ENCODE measurements at places on chromosomes 6 and 20.

DNA sequence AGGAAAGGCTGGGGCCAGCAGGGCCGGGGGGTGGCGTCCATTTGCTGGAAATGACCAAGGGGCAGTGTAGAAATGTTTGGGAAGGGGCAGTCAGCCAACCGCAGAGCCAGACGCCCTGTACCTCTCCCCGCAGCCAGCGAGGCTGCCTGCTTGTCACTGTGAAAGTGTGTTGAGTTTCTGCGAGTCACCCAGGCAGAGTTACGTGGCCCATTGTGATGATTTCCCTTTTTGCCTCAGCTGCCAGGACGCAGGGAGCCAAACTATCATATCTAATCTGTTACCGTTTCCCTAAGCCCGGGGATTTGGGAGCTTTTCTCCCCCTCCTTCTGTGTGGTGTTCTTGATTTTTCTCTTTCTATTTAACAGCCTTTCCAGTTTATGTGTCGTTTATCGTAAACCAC is 67.9 kb upstream of the STX16 start:
- DNase-seq: no peak

DNA sequence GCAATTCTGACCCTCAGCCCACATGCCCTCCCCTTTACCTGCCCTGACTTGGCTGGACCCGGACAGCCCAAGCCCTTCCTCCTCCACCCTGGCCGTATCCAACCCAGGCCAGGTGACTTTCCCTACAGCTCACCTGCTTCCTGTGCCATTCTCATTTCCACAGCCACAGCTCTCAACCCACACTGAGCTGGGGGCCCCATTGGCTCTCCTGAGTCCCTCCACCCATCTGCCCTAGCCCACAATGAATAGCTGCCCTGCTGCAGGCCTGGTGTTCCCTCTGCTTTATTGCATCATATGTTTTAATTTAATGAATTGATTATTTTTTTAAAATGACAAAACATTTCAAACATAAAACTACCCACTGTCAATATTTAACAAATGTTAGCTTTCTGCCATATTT is 118.5 kb upstream of the BACH2 start:
- DNase-seq: no peak

DNA sequence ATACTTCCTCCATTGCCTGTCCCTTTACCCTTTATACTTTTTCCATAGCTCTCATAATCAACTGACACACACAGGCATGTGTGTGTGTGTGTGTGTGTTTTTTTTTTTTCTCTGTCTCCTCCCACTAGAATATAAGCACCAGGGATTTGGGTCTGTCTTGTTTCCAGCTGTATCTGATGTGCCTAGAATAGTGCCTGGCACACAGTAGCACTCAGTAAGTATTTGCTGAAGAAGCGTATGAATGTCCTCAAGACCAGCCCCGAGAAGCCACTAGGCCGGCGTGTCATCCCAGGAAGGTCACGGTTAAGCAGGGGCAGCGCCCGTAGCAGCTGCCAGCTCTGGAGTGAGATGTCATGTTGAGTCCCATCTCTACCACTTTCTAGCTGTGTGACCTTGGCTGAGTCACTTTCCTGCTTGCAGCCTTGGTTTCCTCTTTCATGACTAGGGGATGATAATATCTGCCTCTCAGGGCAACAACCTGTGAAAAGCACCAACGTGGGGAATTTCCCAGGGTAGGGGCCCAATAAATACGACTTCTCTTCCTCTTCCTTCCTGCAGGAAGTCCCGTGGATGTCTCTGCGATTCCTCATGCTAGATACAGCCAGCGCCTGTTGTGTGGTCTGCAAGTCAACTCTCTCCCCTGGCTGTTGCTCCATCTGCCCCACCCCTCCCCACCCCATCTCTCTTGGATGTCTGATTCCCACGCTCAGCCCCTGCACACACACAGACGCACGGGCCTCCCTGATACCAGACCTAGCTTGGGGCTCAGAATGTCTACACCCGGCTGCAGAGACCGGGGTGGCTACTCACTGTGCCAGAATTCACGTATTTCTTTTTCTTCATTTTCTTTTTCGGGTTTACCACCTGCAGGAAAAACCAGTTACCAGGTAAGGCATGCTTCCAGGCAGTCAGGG is 58.1 kb downstream of the RAB44 start:
- no peak for DNase-seq

DNA sequence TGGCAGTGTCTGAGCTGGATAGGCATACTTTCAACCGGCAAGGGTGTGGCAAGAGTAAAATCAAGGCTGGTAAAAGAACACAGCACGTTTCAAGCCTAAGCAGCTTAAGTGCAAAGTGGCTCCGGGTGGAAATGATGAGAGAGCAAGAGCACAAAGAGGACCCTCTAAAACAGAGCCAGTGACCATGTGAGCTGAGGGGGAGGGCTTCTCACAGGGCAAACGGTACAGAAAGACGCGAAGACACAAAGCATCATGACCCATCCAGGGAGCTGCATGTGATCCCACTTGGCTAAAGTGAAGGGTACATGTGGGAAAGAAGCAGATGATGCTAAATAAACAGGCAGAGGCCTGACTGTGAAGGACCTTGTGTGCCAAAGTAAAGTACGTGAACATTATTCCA is 25.7 kb downstream of the FKBP5 start:
- no peak for DNase-seq

DNA sequence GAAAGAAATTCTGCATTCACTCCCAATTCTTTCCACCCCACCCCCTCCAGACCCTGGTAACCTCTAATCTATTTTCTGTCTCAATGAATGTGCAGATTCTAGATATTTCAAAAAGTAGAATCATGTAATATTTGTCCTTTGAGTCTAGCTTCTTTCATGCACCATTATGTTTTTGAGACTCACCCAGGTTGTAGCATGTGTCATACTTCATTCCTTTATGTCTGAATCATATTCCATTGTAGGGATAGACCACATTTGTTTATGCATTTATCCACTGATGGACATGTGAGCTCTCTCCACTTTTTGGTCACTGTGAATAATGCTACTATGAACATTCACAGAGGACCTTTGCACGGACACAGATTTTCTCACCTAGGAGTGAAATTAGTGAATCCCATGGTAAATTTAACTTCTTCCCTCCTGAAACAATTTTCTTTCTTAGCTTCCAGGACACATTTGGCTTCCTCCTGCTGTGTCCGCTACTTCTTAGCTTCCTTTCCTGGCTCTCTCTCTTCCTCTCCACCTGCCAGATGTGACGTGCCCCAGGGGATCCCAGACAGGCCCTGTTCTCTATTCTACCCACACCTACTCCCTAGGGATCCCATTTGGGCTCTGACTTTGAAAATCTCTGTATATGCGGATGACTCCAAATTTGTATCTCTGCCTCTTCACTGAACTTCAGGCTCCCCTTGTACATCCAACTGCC is 24.1 kb upstream of the ARFGEF2 start:
- DNase-seq: no peak

GRCh38 chr6:122220254-122220653 is 179.2 kb upstream of the HSF2 start:
- no peak for DNase-seq

DNA sequence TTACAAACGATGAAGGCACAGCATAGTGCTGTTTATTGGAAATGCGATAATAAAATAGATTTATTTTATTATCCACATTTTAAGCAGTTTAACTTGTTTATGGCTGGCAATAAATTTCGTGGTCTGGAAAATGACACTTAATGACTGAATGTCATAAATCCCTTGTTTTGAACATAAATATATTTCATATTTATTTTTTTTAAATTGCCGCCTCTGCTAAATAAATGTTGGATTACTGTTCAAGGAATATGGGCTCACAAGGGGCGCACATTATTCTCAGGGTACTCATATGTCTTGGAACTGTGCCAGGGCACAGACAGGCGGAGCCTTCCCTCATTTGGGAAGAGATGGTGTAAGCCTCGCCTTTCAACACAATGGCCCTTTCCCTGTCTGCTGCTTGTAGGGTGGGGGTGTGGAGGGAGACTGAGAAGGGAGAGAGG is 134.3 kb downstream of the PXDC1 start:
- DNase-seq: no peak

GRCh38 chr6:111673532-111673931 is 67.9 kb upstream of the TRAF3IP2 start:
- DNase-seq: no peak

GRCh38 chr6:166922937-166923336 is 33.4 kb downstream of the RNASET2 start:
- DNase-seq: no peak

DNA sequence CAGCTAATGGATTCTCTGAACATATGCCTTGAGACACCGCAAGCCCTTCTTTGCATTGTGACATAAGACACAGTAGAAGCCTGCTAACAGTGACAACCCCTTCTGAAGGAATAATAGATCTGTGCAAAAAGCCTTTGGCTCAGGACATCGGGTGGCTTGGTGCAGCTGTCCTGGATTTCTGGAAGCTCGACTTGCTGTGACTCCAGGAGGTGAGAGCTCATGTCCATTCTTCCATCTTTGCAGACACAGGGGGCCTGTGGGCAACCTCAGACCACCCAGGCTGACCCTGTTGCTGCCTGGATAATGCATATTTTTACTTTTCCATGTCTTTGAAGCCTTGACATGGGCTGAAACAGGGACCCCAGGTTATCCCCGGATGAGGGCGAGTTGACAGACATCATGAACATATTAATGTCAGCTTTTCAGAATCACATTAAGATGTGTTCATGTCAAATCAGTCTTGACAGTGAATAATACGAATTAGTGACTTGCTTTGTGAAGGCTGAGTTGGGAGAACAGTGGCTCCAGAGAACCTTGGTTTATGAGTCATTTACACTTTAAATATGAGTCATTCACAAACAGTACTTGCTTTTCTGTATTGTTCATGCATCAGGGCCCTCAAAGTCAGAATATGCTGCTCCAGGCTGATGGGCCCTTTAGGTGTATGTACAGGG is 66.8 kb upstream of the IYD start:
- DNase-seq: no peak

GRCh38 chr6:40710626-40711330 is 123.6 kb upstream of the LRFN2 start:
- no peak for DNase-seq

- DNase-seq: no peak
These were observed 52.6 kb downstream of the FIG4 start for GRCh38 chr6:109743739-109744138.

DNA sequence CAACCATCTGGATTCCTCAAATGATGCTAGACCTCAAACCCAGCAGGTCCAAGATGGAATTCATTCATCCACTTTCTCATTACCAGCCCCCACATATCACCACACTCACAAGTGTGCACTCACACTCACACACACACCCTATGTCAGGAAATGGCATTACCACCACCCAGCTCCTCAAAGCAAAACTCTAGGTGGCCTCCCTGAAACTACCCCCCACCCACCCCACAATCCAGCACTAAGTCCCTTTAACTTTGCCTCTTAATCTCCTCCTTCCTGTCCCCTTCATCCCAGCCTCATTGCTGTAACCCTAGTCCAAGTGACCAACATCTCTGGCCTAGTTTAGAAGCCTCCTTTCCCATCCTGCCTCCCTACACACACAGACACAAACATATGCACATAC is 109.4 kb downstream of the TNFAIP3 start:
- no peak for DNase-seq

DNA sequence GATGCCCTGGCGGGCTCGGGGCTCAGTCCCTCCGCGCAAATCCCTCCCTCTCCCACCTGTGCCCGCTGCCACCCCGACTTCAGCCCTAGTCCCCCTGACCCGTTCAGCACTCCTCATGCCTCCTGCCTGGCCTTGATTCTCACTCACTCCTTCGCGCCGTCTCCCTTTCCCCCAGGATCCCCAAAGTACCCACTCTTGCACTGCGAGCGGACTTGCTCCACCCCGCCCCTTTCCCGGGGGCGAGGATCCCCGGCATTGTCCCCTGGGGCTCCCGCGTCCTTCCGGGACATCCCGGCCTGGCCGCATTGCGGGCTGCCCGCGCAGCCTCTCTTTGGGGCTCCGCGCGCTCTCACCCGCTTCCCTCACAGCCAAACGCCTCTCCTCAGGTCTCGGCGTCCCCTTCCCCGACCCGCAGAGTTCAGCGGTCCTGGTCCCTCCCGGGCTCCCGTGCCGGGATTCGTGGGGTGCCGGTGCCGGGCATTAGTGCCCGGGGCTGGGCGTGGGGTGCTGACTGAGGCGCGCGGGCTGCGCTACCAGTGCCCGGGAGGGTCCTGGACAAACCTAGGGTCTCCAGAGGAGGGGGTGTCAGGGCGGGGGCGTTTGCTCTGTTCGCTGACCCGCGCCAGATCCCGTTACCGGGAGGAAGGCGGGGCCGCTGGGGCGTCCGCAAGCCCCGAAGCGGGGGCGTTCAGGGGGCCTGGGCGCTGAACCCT is 45.5 kb upstream of the SUPT3H start:
- DNase-seq: no peak

- DNase-seq: no peak
These were observed 1027.9 kb upstream of the ADGRB3 start for GRCh38 chr6:67606906-67607828.

DNA sequence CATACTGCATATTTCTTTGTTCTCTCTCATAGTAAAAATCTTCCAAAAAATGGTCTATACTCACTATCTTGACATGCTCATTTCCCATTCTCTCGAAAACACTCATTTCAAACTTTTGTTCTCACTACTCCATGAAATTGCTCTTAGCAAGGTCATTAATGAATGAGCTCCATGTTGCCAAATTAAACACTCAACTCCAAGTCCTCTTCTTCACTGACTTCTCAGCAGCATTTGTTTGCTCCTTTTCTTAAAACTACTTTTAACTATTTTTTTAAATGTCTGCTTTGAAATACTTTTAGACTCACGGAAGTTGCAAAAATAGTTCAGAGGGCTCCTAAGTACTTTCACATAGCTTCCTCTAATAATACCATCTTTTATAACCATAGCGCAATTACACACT is 274.0 kb upstream of the PREP start:
- no peak for DNase-seq

DNA sequence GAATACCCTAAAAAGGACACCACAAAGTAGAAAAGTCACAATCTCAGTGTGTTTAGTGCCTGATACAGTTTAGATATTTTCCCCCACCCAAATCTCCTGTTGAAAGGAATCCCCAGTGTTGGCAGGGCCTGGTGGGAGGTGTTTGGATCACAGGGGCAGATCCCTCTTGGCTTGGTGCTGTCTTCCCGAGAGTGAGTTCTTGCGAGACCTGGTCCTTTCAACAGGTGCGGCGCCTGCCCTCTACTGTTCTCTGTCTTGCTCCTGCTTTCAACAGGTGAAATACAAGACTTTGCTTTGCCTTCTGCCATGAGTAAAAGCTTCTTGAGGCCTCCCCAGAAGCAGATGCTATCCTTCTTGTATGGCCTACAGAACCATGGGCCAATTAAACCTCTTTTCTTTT is 534.3 kb upstream of the NRSN1 start:
- DNase-seq: no peak

DNA sequence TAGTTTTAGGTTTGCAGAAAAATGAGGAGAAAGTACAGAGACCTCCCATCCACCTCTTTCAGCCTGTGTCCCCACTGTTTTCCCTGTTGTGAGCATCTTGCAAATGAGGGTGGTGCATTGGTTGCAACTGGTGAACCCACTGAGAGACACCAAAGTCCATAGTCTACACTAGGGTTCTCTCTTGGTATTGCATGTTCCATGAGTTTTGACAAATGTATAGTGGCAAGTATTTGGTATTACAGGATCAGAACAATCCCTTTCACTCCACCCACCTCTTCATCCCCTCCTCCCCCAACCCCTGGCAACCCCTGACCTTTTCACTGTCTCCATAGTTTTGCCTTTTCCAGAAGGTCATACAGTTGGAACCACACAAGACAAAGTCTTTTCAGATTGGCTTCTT is 20.1 kb downstream of the ZNF831 start:
- DNase-seq: no peak

All from LNCaP clone FGC (cell line).